HFF-Myc (cell line): ENCODE measurements at places on chromosomes 1 and 21.

- no peak for DNase-seq
Observed at GRCh38 chr1:208587110-208587509, 342.9 kb upstream of the PLXNA2 start.

DNA sequence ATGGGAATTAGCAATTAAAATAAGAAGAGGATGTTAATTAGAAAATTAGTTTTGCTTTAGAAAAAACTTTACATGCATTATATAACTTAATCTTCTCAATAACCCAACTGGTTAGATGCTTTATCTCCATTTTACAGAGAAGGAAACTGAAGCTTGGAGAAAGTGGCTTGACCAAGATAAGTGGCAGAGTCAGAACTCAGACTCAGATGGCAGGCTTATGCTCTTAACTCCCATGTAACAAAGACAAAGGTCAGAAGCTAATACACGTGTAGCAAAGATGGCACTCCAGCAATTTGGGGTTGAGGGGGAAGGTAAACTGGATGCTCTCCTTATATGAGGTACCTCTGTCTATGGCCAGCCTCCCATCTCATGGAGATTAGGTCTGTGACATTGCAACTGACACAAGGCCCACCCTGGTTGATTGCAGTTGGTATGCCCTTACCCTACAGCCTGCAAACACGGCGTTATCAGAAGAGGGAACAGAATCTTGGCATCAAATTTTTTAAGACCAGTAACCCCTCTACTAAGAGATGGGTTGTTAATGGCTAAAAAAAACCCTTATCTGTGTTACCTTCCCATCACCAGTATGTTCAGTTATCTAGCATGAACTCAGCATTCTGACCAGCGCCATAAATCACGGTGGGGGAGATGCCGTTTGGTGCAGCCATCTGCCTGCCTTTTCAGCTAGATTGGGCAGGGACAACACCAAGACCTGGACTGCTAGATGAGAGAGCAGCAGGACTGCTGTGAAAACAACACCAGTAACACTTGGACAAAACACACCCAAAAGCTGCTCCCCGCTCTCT is 97.0 kb downstream of the UBR4 start:
- DNase-seq, result no peak

DNA sequence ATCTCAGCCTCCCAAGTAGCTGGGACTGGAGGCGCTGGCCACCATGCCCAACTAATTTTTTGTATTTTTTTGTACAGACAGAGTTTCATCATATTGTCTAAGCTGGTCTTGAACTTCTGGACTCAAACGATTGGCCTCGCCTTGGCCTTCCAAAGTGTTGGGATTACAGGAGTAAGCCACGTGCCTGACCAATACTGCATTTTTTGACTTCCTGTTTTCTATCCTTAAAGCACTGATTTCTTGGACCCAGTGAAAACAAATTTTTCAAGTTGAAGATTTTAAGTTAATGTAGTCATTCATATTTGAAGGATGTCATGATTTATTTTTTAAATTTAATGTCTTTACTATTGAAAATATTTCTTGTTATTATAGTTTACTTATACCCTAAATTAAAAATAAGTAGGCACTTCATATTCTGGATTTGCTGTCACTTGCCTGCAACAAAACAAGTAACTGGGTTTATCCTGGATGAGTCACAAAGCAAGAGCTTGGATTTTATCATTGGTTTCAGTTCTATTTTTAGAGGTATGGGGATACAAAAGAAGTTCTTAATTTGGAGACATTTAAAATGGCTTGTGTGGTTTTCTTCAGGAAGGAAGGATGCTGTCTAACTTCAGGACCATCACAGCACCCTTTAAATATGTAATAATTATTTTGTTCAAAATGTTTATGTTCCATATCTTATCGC is 2.2 kb upstream of the VPS45 start:
- DNase-seq, result no peak

GRCh38 chr1:18341291-18342069 is 139.2 kb upstream of the KLHDC7A start:
- no peak for DNase-seq

DNA sequence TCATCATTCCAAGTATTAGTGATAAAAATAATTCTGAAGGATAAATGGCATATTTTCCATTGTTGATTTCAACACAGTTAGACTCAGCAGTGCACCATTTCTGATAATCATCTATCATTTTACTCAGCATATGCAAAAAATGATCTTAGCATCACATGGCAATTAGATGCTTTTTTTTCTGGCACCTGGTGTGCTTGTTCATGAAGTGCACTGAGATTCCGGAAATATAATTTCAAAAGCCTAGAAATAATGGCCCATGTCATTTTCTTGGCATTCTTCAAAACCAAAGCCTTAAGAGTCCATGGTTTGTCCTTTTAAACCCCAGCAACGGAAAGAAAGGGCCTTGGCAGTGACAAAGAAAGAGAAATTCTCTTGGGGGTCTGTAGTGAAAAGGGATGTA is 278.8 kb downstream of the KIF26B start:
- DNase-seq, result no peak

- no peak for DNase-seq
Observed at GRCh38 chr21:33035147-33035546, 9.4 kb downstream of the OLIG2 start.

DNA sequence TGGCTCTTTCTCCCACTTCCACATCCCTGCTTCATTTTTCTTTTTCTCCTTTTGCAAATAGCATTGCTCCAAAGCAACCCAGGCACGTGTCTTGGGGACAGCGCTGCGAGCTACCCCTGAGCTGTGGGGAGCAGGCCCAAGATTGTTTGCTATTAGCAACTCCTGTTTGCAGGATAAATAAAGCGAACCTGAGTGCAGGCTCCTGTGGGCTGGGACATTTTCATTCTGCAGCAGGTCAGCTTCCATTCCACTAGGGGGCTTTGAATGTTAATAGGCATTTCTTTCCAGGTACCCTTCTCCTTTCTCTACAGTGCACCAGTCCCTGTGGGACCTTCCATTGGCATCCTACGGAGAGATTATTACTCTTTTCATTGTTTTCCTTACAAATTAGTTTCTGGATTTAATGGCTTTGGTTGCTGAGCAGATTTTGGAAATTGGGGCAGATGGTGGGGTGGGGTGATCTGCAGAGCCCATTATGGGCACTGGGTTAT is 54.0 kb downstream of the OLFML3 start:
- DNase-seq, result no peak

DNA sequence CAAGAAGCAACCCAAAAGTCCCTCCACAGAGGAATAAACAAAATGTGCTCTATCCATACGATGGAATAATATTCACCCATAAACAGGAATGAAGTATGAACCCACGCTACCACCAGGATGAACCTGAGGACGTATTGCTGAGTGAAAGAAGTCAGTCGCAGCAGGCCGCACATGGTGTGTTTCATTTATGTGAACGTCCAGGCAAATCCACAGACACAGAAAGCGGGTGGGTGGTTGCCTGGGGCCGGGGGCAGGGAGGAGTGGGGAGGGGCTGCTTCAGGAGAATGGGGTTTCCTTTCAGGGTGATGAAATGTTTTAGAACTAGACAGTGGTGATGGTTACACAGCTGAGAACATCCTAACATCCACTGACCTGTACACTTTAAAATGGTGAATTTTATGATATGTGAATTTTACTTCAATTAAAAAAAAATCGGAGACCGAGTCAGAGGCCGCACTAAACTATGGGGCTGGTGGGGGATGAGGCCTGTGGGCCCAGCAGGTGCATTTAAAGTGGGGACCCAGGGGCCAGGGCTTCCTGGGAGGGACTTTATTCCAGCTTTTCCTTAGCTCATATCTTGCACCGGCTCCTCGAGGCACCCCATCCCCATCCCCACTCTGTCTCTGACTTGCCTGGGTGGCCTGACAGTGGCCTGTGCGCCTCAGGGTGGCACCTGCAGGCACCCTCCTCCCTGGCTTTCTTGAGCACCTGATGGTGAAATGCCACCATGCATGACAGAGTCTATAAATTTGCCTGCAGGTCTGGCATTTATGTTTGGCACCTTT is 392.6 kb upstream of the VAMP3 start:
- no peak for DNase-seq

DNA sequence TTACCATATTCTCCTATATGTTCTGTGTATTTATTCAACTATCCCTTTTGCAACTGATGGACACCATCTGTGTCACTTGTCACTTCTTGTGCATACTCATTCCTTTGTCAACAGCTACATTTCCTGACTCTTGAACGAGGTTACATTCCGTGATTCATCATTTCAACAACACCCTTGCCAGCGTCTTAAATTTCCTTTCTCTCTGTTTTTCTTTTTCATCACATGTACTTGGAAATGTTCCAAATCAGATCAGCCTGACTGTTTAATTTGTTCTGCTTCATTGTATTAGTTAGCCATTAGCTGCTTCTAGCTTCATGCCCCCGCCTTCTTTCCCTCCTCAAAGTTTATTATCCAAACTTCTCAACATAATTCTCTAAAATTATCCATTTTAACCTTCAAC is 173.0 kb downstream of the ADGRL4 start:
- peak; percentile 73 for DNase-seq

DNA sequence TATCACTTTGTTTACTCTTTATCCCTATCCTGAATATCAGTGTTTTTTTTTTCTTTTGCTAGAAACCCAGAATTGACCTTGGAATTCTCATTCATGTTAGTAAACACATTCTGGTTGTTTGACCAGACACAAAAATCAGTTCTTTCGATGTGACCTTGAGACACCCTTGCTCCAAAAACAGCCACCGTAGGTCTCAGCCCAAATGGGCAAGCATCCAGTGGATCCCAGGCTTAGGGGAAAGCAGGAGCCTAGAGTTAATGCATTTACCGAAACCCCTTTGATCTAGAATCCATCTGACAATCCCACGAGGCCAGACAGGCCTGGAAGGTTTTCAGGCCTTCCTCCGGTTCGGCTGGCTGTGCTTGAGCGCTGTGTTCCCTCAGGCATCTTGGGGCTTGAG is 47.6 kb downstream of the IRF2BP2 start:
- no peak for DNase-seq

- no peak for DNase-seq
Observed at GRCh38 chr21:33117101-33117888, 47.4 kb downstream of the OLIG1 start.

GRCh38 chr21:16239659-16240265 is 510.0 kb downstream of the USP25 start:
- DNase-seq, result no peak

DNA sequence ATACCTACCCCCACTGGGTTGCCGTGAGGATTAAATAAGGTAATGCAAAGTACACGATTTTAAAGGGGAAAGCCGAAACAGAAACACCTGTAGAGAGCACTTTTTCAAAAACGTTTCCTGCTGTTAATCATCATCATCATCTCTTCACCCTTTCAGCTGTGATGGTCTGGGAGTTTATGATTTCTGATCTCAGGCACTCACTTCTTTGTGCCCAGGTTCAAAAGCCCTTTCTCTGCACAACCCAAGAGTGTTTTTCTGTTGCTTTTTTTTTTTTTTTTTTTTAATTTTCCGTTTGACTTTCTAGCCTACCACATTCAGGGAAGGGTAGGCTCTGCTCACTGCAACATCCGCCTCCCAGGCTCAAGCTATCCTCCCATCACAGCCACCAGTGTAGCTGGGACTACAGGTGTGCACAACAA is 936 bp upstream of the UBXN11 start:
- DNase-seq, result no peak

- DNase-seq, result no peak
Observed at GRCh38 chr1:53678507-53678906, 60.5 kb downstream of the GLIS1 start.

GRCh38 chr1:43147625-43148327 is 24.3 kb downstream of the EBNA1BP2 start:
- DNase-seq, result peak; percentile 55

DNA sequence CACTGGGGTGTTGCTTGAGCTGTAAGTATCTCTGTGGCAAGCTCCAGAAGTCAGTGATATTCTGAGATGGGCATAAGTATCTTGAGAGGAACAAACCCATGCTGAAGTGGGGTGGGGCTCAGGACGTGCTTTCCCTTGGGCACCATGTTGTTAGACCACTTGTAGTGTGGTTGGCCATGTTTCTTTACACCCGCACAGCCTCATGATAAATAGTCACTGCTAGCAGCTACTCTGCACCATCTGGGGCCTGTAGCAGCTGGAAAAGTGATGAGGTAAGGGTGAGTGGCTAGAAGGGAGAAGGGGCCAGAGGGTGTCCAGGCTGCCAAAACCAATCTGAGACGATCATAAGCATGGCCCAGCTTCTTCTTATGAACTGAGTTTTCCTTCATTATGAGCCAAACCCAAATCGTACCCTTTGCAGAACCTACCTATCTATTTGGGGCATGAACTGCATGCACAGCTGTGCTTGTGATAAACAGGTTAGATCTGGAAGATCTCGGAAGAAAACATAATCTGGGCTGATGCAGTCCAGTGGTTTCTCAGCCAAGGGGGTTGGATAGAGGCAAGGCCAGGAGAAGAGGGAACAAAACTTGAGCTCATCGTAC is 91.9 kb upstream of the IRF2BP2 start:
- DNase-seq, result no peak

DNA sequence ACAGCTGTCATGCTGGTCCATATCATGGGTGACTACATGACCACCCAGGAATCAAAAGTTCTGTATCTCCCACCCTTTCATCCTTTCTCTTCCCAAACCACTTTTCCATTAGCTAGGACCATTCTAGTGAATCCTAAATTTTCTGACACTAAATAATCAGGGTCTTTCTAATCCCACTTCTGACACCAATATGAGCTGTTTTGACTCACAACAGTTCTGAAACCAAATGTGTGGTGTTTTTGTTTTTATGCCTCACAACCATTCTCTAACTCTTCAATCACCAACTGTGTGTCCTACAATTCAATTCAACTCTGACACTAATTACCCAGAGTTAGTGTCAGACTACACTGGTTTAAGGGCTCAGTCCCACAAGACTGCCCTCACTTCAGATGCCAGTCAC is 63.9 kb downstream of the SMYD2 start:
- DNase-seq, result no peak

GRCh38 chr1:100463791-100464424 is 74.0 kb upstream of the GPR88 start:
- peak; percentile 22 for DNase-seq

- no peak for DNase-seq
Observed at GRCh38 chr1:180424848-180425457, 77.4 kb downstream of the ACBD6 start.

GRCh38 chr1:61741711-61742619 is at the start of gene PATJ:
Gene PATJ (plus strand): TSS chr1:61742480. CDS start chr1:61762893, 20,413 bp downstream.
- DNase-seq, result no peak

GRCh38 chr21:41678924-41679318 is 87.9 kb downstream of the RIPK4 start:
- DNase-seq, result peak; percentile 92

- no peak for DNase-seq
Observed at GRCh38 chr1:203178821-203179666, 3.4 kb upstream of the MYBPH start.

- DNase-seq, result no peak
Observed at GRCh38 chr1:9737671-9738070, 86.1 kb downstream of the CLSTN1 start.
